Renal cortical epithelial cell (primary cell): ENCODE measurements at places on chromosomes 12 and 14. TPM values are rescaled to one million over a fixed set of nuclear protein-coding genes. Genes with fewer than 3 reads are reported as not detected.

- peak; percentile 72 for DNase-seq
These were observed 108.7 kb upstream of the PRICKLE1 start for GRCh38 chr12:42698213-42698612.

DNA sequence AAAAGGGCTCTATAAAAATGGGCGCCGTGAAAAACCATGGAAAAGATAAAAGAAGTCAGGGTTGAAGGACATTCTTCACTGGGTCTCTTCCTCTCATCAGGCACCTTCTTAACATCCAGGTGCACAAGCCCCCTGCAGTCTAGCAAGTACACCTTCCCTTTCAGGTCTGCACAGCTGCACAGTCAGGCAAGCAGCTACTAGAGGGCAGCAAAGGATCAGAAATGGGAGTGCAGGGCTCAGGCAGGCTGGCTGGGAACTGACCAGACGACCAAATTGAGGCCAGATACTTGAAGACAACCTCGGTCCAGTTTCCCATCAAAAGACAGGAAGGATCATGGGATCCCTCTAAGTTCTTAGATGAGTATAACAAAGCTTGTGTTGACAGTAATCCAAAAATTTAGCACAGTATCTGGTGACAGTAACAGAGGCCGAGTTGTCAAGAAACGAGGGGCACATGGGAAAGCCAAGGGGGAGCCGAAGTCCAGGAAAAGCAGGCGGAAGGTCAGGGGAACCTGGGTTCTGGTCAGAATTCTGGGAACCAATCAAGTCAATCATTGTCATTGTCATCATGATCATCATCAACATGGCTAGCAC, 10.1 kb upstream of the GRIP1 start:
- DNase-seq, result peak; percentile 64

GRCh38 chr14:26194816-26195215, 403.0 kb downstream of the NOVA1 start:
- DNase-seq, result no peak

- no peak for DNase-seq
These were observed 58.4 kb downstream of the IGF1 start for GRCh38 chr12:102421802-102422583.

GRCh38 chr14:85172290-85172689, 357.7 kb upstream of the FLRT2 start:
- DNase-seq, result no peak

DNA sequence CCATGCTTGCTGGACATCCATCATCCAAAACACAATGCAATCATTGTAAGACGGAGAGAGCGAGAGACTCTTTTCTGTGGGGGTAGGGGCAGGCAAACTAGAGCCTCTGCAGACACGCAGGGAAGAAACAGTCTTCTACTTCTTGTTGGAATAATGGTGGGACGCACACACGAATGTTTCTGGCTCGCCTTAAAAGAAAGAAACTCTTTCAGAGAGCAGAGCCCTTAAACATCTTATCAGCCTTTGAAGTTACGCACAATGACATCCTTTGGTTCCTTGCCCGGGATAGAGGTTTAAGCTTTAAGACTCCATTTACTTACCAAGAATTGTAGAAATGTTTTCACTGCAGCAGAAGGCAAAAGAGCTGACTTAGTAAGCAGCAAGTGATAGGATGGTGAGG, 133.8 kb upstream of the FOXN3 start:
- DNase-seq, result no peak

DNA sequence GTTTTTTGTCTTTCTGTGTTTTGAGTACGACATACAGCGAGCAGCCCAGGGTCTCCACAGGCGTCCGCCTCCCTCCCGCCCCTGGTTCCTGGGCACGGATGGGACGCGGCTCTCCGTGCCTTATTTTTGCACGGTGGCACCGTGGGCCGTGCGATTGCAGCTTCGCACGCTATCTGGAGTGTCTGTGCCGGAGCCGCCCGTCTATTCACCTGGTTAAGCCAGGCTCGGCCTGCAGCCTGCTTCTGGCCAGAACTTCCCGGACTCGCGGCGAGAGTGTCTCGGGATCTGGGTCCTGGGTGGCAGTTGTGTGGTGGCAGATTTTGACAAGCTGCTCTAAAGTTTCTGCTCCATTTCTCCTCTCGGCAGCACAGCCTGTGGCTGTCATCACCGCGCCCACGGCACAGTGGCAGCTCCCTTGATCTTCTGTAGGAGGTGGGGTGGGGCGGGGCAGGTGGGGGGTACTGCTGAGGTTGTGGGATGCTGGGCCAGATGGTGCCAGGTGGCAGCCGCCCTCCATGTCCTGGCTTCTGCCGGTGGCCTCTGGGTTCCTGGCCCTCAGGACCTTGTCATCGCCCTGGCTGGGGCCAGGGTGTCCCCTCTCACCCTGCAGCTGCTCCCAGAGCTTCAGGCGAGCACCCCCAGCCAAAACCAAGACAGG, 2.9 kb downstream of the MMP17 start:
- peak; percentile 2 for DNase-seq

FGF6 gene
- total RNA-seq, result not detected in 2 replicates

PLEKHG7 gene
- total RNA-seq, result 0.10 and 0.17 TPM in 2 replicates

SLC7A8 gene
- total RNA-seq, result under 0.01 and 1.1 TPM in 2 replicates

TMED8 gene
- 13.9 and 22.1 TPM in 2 replicates for total RNA-seq

METTL3 gene
- total RNA-seq, result 51.3 and 71.9 TPM in 2 replicates

KRT2 gene
- not detected in 2 replicates for total RNA-seq

DNAH10 gene
- total RNA-seq, result 0.10 and 0.35 TPM in 2 replicates
